ENCODE measurements at places on chromosomes 11 and 22. TPM values are rescaled to one million over a fixed set of nuclear protein-coding genes. Genes with fewer than 3 reads are reported as not detected.
A peak's percentile ranks its signal among the peaks of the same experiment; 100 is the strongest.

DNA sequence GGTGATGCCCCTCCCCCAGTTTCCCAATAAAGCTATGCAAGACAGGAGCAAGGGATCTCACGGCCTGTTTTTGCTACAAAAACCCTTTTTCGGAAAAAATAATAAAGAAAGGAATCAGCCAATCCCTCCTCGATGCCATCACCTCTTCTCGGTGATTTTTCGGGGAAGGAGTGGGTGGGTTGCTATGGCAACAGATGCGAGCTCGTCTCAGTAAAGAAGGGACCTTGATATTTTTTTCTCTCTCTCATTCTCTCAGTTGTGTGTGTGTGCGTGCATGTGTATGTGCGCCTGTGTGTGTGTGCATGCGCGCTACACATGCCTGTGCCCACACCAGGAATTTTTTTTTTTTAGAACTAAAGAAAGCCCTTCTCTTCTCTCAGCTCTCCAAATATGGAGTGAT lies 3.8 kb upstream of the NPAS4 start:
- no peak for DNase-seq

Gene KDM4E
- not detected for total RNA-seq

Gene CHKB
- 130 TPM for total RNA-seq

- no peak for DNase-seq
Measured at GRCh38 chr11:78654071-78654470, 79.4 kb upstream of the NARS2 start.

- DNase-seq: no peak
Measured at GRCh38 chr11:24588081-24588480, 91.2 kb downstream of the LUZP2 start.

GRCh38 chr22:49693416-49693815 lies 134.3 kb downstream of the BRD1 start:
- DNase-seq: no peak

Gene PATE2
- 0.42 TPM for total RNA-seq

DNA sequence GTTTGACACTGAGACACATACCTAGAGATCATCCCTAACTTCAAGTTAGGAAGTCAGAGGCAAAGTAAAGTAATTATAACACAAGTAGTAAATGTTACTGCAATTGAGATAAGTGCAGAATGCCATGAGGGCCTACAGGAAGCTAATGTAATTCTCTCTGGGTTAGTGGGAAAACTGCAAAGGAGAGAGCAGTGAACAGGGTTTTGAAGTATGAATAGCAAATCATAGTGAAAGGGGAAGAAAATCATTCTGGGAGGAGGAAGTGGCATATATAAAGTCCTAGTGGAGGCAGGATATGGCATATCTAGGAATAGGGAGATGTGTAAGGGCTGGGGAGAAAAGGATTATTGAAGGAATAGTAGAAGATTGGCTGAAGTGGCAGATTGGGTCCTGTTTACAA lies 27.9 kb downstream of the RNF169 start:
- DNase-seq: no peak

Gene ATG13
- total RNA-seq: 93.9 TPM

DNA sequence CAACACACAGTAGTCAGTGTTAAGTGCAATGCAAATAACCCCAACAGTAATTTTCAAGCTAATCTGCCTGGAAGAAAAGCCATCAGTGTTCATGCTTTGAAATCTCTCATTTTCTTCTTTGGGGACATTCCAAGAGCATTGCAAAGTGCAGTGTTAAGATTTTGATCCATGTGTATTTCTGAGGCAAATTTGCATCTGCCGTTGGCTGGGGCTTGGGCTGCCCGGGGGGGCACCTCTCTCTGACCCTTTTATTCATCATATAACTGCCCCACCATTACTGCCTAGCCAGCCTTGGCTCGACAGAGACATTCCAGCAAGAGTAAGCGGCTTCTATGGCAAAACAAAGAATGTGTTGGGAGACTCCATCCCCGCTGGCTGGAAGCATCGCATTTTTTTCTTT lies 483.5 kb downstream of the BRD1 start:
- no peak for DNase-seq

DNA sequence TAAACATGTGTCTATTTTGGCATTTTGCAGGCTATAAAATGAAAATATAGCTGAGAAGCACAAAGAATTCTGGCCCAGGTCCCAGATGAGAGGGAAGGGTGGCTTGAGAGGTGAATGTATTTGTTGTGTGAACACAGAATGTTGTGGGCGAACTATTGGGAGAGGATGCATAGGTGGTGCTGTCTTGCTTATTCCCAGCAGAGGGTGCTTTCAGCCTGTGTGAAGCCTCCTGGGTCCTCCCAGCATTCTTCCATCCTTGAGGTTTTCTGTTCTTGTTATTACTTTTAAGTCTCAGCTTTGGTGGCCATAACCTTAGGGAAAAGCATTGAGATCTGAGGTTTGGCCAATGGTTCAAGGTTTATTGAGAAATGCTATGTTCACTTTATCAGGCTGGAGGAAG lies 108.7 kb upstream of the SNX19 start:
- DNase-seq: no peak

DNA sequence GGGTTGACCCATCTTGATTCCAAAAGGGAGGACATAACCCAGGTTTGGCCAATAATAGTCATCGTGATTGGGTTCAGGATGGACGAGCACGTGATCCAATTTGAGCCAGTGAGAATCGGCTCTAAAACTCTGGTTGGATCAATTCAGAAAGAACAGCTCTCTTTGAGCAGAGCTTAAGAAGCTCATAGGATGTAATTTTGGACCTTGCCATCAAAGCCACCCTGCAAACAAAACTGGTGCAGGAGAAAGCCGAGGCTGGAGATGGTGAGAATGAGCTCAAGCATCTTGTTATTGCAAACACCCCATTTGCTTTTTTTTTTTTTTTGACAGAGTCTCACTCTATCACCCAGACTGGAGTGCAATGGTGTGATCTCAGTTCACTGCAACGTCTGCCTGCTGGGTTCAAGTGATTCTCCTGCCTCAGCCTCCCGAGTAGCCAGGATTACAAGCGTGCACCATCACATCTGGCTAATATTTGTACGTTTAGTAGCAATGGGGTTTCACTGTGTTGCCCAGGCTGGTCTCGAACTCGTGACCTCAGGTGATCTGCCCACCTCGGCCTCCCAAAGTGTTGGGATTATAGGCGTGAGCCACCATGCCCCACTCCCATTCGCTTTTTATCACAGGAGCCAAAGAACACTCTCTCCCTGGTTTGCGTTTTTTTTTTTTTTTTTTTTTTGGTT lies 13.8 kb upstream of the MIAT start:
- DNase-seq: no peak

Gene DEUP1
- not detected for total RNA-seq

Gene GRIA4
- not detected for total RNA-seq

DNA sequence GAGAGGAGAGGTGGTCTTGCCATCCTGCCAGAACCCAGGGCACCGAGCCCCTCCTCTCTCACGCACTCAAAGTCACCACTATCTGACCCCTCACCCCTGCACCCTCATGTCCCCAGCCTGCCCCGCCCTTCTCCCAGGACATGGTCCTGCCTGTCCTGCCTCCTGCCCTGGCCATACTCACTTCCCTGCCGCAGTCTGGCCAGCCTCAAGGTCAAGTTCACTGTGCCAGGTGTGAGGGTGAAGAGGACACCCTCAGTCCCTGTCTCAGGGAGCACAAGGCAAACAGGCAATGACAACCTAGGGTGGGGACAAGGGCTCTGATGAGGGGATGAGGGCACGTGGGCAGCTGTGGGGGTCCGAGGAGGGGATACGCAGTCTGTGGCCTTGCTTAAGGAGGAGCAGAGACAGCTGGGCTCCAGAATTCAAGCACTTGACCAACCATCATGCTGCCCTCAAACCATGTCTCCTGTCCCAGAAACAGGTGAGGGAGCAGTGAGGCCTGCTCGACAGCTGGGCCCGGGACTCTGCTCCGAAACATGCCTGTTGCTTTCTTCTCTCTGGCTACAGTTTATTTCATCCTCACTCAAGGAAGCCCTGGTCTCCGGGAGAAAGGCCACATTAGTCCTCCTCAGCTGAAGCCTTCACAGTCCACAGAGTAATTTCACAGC lies 36.6 kb downstream of the PDGFB start:
- DNase-seq: no peak

Gene ZNF215
- total RNA-seq: 1.5 TPM

DNA sequence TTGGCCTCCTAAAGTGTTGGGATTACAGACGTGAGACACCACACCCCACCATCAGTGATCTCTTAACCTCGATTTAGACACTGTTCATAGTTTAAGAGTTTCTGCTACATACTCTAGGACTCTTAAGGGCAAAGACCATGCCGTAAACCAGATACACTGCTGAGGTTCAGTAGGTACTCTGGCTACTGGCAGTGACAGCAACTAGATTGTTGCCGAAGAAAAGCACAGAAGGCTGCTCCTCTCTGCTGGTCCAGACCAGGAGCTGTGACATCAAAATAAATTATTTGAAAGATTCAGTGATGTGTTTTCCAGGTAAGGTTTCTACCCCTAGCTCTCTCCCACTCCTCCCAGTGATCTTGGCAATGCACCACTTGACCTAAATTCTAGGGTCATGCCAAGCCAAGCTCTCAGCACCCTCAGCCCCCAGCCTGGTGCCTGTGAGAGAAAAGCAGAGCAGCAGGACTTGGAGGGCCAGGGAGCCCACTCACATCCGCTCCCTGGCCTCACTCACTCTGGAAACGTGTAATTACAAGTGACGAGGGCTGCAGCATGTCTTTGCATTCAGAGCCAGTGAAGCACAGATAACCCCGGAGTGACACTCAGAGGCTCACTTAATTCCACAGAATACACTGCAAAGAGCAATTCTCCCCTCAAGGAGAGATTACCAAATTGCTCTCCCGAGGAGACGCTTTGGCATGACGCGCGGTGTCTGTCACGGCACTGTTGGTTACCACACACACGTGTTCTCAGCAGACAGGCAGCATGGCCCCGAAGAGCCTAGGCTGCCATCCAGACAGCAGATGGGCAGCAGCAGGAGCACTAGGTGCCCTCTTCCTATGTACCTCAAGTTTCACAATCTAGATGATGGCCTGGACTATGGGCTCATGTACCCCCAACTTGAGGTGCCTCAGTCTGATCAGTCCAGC lies 96.9 kb upstream of the PITPNB start:
- no peak for DNase-seq

DNA sequence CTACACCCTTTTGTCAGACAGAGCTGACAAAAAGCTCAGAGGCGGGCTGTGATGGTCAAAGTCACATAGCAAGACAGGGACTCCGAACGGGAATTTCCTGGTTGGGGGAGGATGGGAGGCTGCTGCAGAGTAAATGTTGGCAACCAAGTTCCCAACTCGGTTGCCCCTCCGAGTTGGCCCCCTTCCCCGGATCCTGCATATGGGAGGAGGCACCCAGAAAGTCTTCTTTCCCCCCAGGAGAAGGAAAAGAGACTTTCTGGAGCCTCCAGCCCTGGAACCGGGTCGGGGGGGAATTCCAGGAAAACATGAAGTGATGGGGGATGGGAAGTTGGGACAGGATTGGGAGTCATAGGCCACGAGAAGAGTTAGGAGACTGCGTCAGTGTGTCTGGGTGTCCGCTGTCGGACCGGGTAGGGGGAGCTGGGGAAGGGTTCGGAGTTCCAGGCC lies 614 bp downstream of the SELENOM start:
- DNase-seq: no peak

Gene SAA2
- total RNA-seq: not detected

Gene NAALADL1
- 14.2 TPM for total RNA-seq

DNA sequence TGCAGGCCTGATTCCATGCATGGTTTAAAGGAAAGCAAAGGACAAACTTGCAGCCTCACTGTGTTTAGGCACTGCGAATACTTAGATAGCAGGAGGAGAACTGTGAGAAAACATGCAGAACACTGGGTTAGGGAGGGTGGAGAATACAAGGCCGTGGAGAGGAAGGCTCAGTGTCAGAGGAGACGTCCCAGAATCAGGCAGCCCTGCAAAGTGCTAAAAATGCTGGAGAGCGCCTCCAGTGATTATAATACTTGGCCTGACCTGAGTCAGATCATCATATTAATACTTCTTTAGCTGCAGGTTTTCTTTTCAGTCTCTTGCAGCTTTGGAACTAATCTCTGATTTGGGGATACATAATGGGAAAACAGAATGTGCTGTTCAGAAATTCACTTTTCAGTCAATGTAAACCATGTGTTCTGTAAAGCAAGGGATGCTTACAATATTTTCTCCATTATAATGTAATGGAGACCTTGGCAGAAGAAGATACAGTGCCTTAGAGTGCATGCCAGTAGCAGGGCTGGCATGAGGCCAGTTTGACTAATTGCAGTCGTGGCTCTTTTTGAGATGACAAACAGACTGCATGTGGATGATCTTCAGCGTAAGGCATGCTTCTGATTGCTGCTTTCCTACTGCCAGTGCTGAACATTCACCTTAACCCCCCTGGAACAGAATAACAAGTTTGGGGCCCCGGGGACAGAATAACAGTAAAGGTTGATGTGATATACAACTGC lies 16.8 kb downstream of the EXT2 start:
- no peak for DNase-seq

Gene YPEL4
- not detected for total RNA-seq

- DNase-seq: no peak
Measured at GRCh38 chr11:75066061-75066460, 30.6 kb downstream of the OR2AT4 start.

DNA sequence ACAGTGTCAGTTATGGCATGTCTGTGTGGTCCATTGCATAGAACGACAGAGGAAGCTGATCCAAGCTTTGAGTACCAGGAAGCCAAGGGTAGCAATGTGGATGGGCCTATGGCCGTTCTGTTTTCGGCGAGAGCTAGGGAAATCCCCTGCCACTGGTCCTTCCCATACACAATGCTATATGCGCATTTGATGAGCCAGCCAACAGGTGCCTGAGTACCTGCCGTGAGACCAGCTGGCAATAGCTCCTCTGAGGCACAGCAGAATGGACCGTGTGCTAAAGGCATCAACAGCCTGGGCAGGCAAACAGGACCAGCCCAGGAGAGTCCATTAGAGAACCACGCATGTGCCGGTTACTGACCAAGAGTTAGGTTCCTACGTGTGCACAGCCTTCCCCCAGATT lies 753.0 kb downstream of the NTM start:
- DNase-seq: no peak

Gene FXYD2
- 0.14 TPM for total RNA-seq

Gene HEPHL1
- total RNA-seq: not detected

- DNase-seq: peak; percentile 82
Measured at GRCh38 chr11:75351791-75352587, 528 bp upstream of the ARRB1 start.

Gene CASP5
- total RNA-seq: 0.33 TPM

- DNase-seq: no peak
Measured at GRCh38 chr11:126591966-126592489, 236.5 kb downstream of the ST3GAL4 start.

- DNase-seq: no peak
Measured at GRCh38 chr11:4027746-4028145, 66.9 kb upstream of the RRM1 start.

Gene TPBGL
- 0.43 TPM for total RNA-seq

DNA sequence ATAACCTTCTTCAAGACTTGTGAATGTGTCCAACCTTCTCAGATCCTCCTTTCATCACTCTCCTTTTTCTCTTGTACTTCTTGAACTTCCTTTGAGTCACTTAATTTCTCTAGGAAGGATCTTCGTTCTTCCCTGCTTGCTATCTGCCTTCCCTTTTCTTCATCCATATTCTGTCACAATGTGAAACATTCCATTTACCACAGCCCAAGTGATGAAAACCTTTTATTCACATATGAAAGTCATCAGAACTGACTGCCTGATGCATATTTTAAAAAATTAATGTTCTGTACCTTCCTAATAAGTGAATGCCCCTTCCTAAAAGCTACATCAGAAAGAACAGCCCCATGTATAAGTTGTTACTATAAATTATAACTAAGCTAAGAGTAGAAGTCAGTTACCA lies 520.4 kb upstream of the LUZP2 start:
- DNase-seq: no peak

Measured in natural killer cell treated with Interleukin-12 subunit alpha and Interleukin-12 subunit beta and Interleukin-15 and Interleukin-18, amount 100 ng/mL, for 72 hours (primary cell).